ENCODE measurements at places on chromosomes 7 and 10. TPM values are rescaled to one million over a fixed set of nuclear protein-coding genes. Genes with fewer than 3 reads are reported as not detected.

SCIN gene
- not detected for total RNA-seq

RUFY2 gene
- total RNA-seq, result 22.4 TPM

HOXA13 gene
- not detected for total RNA-seq

AKR1C3 gene
- not detected for total RNA-seq

GRCh38 chr7:86592185-86592584 is 51.5 kb upstream of the GRM3 start:
- no peak for DNase-seq

DNA sequence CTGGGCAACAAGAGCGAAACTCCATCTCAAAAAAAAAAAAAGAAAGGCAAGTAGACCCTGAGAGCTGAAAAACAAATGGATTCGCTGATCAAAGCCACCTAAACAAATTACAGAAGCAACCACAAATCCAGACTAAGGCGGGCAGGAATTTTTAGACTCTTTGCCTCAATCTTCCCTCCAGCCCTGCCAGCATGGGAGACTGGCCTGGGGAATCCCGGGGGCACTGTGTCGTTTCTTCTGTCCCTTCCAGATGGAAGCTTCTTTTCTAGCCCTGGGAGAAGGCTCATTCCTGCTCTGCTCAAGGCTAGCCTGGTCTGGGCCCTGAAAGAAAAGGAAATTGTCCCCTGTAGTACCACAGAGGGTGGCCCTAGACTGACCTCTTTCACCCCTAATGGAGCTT is 15.6 kb upstream of the SERPINE1 start:
- DNase-seq, result no peak

DNA sequence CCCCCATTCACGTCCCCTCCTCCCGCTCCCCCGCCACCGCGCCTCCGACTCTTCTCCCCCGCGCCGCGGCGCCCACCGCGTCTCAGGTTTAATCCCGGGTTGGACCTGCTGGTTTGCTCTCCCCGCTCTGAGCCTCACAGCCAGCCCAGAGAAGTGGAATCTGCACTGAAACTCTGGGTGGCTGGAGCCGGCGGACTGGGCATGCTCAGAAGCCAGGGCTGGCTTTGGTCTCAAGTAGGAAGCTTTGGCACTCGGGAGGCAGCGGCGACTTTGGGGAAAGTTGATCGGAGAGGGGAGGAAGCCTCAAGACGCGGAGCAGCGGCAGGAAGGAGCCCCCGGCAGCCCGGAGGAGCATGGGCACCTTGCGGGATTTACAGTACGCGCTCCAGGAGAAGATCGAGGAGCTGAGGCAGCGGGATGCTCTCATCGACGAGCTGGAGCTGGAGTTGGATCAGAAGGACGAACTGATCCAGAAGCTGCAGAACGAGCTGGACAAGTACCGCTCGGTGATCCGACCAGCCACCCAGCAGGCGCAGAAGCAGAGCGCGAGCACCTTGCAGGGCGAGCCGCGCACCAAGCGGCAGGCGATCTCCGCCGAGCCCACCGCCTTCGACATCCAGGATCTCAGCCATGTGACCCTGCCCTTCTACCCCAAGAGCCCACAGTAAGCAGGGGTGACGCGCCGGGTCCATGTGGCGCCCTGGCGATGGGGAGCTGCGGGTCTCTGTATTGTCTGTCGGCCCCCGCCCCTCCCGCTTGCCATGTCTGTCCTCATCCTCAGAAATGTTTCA is at the start of gene PRKG1:
Gene PRKG1, plus strand, starts transcription at position 250 of the 791 bp plus-strand sequence.
- peak; percentile 68 for DNase-seq

- DNase-seq, result no peak
Observed at GRCh38 chr10:14244801-14245211, 85.9 kb downstream of the FRMD4A start.

- DNase-seq, result no peak
Observed at GRCh38 chr10:47114680-47115186, 185.3 kb upstream of the GDF10 start.

DNA sequence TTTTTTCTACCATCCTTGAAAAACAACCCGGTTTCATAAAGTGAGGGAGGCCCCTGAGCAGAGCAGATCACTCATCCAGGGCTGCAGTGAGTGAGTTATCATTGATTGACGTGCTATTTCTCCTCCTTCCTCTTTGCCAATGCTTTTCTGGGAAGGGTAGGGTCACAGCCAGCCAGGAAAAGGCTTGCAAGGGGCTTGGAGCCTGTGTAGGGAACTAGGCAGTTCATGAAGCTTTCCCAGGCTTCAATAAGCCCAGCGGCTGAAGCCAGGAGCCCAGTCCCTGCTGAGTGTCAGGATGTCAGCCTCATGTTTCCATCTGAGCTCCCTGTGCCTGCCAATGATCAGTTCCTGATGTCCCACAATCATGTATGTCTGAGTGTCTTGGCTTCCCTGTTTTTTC is 584.7 kb downstream of the GALNT17 start:
- no peak for DNase-seq
